Mucosa of descending colon (tissue), 3 donors: ENCODE measurements at places on chromosomes 6 and 20. TPM values are rescaled to one million over a fixed set of nuclear protein-coding genes. Genes with fewer than 3 reads are reported as not detected.

GRCh38 chr6:101352316-101352715 lies 41.2 kb upstream of the GRIK2 start:
- DNase-seq: no peak

- no peak for DNase-seq
Measured at GRCh38 chr6:167652701-167653095, 174.0 kb upstream of the AFDN start.

- DNase-seq: no peak
Measured at GRCh38 chr20:23586735-23587525, 18.6 kb upstream of the CST9L start.

DNA sequence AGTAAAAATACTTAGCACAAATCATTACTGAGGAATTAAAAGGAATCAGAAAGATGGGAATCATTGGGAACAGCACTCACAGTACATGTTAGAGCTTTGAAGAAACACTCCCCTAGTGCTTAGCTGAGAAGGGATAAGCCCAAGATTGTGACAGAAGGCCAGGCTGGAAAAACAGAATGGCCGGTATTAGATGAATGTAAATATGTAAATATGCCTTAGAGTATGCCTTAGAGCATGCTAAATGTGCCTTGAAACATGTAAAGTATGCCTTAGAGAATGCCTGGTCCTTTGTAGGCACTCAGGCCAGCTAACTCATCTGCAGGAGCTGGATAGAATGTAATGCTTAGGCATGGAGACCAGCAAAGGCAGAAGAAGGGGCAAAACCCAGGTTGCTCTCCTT lies 10.6 kb upstream of the TENT5A start:
- DNase-seq: no peak

GRCh38 chr6:79981652-79982051 lies 22.8 kb upstream of the TTK start:
- DNase-seq: no peak

DNA sequence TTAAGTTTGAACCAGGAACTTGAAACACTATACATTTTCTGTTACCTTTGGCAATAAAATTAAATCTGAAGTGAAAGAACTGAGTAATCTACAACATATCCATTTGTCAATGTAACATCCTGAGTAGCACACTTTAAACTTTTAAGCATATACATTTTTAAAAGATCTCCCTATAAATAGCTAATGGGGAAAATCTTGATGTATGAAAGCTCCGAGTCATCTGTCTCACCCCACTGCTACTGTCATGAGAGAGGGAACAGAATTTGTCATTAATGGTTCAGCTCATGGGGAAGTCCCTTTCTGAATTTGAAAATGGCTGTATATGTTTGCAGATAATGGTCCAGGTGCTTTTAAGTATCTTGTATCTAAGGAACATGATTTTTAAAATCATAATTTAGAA lies 55.2 kb upstream of the NOX3 start:
- no peak for DNase-seq

- no peak for DNase-seq
Measured at GRCh38 chr6:101279410-101279809, 114.1 kb upstream of the GRIK2 start.

Gene SYCP2L
- 0.12 TPM for total RNA-seq
